HFF-Myc (cell line): ENCODE measurements at places on chromosomes 5 and 9.

GRCh38 chr9:29144476-29144875 is 1571.2 kb upstream of the C9orf72 start:
- no peak for DNase-seq

GRCh38 chr5:38434966-38435705 is 121.3 kb downstream of the LIFR start:
- no peak for DNase-seq

DNA sequence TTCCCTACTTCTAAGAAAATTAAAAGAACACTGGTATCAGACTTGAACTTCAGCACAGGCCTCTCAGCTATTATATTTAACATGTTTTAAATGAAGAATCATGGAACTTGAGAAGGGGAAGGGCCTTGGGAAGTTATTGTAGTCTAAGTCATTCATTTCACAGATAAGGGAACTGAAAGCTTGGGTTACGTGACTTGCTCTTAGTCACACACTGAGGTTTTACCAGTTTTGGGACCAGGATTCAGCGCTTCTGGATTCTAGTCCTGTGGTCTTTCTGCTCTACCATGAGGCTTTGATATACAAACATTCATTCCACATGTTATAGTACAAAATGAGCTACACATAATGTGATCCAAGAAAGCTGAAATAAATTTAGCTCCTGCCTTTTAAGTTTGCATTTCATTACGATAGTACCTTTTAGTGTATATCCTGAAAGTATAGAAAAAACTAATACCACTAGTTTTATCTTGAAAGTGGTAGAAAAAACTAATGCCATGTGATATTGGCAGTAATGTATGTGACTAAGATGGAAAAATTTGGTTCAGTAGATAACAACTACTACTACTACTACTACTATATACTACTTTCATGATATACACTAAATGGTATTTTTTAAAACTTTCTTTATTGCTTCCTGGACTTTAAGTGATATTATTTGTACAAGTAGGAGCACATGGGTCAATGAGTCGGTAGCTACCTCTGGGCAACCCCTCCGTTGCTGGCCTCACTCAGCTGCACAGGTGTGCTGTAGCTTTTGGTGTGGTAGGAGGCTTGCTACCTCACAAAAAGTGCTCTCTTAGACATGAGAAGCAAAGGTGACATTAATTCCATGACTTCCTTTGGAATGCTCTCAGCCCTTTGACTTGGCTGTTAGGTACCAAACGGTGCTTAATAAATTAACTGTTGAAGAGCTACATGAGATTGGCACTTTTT is 40.7 kb downstream of the F2RL2 start:
- no peak for DNase-seq

GRCh38 chr5:68460147-68460798 is 244.7 kb downstream of the PIK3R1 start:
- peak; percentile 24 for DNase-seq

DNA sequence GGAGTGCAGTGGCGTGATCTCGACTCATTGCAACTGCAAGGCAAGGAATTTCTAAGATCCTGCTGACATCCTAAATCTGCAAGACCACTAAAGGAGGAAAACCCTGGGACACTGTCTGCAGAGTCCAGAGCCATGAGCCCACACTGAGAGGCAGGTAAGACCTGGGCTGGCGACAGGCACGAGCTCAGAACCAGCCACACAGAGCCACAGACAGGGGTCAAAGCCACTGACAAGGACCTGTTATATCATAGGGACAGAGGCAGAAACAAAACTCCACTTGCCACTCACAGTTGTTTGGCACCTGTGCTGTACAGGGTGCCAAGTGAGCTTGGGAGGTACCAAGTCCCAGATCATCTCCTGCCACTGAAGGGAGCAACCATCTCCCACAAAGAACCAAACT is 34.2 kb downstream of the IPPK start:
- no peak for DNase-seq

DNA sequence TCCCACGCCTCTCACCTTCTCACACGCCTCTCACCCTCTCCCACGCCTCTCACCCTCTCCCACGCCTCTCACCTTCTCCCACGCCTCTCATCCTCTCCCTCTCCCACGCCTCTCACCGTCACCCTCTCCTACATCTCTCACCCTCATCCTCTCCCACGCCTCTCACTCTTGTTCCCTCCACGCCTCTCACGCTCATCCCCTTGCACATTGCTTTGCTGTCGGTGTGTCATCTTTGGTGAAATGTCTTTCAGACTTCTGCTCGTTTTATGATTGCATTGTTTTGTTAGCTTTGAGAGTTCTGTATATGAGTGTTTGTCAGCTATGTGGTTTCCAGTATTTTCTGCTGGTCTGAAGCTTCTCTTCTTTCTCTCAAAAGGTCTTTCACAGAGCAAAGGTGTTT is 102.7 kb downstream of the EHMT1 start:
- DNase-seq = no peak

DNA sequence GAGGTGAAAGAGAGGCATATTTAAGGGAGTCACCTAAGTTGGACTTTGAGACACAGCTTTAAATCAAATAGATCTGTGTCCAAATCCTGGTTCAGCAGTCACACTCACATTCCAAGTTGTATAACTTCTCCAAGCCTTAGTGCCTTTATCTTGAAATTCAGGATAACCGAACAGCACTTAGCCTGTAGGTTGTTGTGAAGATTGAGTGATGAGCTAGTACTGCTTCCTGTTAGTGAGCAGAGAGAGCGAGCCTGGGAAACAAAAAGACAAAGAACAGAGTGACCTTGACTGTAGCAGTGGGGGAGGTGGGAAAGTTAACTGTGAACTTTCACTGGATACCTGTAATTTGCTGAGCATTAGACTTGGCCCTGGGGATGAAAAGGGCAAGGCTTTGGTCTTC is 22.4 kb downstream of the MAML1 start:
- no peak for DNase-seq

DNA sequence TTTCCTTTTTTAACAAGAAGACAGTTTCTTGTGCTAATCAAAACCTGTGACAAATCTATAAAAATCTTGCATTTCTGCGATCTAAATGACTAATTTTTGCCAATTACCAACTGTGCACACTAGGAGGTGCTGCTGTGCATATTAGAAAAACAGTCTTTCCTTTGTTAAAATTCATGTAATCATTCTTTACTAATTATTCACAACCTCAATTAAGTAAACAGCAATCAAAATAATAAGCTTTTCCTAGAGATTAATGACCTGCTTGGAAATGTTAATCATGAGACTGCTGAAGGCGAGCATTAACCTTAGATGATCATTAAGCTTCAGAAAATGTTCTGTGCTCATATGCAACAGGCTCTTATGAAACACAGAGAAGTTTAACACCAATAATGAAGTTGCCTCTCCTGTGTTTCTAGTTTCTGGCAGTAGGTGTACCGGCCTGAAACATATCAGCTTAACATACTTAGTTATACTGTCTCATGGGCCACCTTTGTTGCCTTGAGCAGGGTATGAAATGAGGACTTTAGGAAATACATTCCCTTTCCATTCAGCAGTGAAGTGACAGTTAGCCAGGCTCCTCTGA is 17.7 kb downstream of the RFESD start:
- no peak for DNase-seq

DNA sequence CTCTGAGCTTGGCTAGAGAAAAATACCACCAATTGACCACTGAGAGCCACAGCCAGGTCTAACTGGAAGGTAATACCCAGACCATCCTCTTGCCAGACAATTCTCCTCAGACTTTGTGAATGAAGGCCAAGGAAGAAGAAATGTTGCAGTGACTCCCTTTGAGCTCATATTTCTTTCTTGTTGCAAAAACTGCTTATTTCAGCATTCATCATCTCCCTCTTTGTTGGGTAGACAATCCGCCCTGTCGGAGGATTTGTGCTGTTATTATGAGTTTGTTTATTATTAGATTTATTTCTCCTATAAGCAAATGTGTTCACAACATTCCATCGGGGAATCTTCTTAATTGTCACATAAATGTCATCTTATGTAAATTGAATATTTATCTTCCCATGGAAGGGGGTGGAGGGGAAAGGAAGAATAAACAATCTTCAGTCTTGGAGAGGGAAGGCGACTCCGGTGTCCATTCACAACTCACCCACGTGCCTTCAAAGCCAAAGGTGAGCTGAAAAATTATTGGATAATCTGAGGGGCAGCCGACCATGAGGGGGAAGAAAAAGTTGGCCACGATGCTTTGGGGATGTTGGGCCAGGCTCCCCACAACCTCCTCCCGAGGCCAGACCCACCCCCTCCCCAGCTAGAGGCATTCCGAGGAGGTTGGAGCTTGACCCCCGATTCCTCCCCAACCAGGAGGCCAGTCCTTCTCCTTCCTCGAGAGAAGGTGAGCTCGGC is 1.8 kb upstream of the JADE2 start:
- DNase-seq = no peak

GRCh38 chr9:3361116-3361515 is 164.7 kb downstream of the RFX3 start:
- no peak for DNase-seq

GRCh38 chr9:85569988-85570387 is 171.8 kb downstream of the AGTPBP1 start:
- peak; percentile 27 for DNase-seq

- DNase-seq = no peak
These were observed 3.6 kb upstream of the DRD1 start for GRCh38 chr5:175447571-175447970.

DNA sequence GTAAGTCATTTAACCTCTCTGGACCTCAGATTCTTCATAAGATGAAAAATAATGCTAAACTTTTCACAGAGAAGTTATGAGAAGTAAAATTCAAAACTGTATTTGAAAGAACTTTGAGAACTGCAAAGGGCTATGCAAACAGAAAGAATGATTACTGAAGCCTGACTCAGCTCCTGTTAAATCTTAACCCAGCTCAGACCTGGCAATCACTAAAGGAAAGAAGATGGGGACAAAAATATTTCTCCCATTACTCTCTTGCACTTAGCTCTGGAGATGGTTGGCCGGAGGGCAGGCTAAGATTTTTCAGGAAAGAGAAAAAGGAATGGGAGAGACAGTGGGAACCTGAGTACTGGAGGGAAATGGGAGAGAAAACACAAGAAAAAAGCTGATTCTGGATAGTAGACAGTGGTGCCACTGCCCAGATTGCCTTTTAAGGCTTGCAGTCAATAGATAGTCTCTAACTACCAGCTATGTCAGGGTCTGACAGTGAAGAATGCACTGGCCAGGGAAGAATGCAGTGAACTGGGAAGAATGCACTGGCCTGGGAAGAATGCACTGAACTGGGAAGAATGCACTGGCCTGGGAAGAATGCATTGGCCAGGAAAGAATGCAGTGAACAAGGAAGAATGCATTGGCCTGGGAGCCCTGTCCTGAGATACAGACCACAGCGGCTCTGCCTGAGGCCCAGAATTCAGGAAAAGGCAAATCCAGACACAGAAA is 25.2 kb upstream of the CEMIP2 start:
- DNase-seq = no peak

- DNase-seq = no peak
These were observed 159.7 kb upstream of the RAD23B start for GRCh38 chr9:107123389-107123788.

DNA sequence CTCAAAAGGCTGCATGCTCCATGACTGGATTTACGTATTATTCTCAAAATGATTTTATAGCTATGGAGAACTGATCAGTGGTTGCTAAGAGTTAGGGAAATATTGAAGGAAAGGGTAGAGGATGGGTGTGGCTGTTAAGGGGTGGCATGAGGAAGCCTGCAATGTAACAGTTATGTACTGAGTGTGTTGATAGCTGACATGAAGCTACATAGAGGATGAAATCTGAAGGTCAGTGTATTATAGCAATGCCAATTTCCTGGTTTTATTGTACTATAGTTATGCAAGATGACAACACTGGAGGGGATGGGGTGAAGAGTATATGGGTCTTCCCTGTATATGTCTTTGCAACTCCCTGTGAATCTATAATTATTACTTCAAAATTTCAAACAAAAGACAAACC is 51.0 kb downstream of the TMEM245 start:
- no peak for DNase-seq
